Activated T-helper 1 cell treated with anti-CD3 and anti-CD28 coated beads, Interleukin-12 subunit alpha, Interleukin-12 subunit beta, Interleukin-2, Interleukin-4 antibody, amounts not matched to agents 30 ng/mL and 10 ng/mL and 1 ng/mL, durations not matched to agents 14 hours and 24 hours and 36 hours (primary cell): ENCODE measurements at places on chromosomes 16 and 17. TPM values are rescaled to one million over a fixed set of nuclear protein-coding genes. Genes with fewer than 3 reads are reported as not detected.

- DNase-seq: no peak
These were observed 709 bp upstream of the ZNF764 start for GRCh38 chr16:30558789-30559377.

NPIPB6 gene
- total RNA-seq: 2.6 and 4.1 TPM in 2 replicates

PLXDC1 gene
- total RNA-seq: 0.60 TPM in 1 of 2 replicates, not detected in the other

ELMO3 gene
- 8.5 and 9.0 TPM in 2 replicates for total RNA-seq

CENPX gene
- total RNA-seq: 109 and 120 TPM in 2 replicates

DNA sequence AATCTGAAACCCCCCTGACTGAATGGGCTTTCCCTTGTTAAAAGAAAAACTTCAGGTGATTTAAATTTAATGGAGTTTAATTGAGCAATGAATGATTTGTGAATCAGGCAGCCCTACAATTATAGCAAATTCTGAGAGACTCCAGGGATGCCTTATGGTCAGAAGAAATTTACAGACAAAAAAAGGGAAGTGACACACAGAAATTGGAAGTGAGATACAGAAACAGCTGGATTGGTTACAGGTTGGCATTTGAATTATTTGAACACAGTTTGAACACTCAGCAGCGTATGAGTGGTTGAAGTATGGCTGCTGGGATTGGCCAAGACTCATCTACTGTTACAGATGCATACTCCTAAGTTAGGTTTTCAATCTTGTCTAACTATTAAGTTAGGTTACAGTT, 19.0 kb upstream of the CPHXL start:
- DNase-seq: no peak

NPTX1 gene
- total RNA-seq: 23.4 and 24.2 TPM in 2 replicates
